ENCODE measurements at places on chromosomes 5 and 9.

DNA sequence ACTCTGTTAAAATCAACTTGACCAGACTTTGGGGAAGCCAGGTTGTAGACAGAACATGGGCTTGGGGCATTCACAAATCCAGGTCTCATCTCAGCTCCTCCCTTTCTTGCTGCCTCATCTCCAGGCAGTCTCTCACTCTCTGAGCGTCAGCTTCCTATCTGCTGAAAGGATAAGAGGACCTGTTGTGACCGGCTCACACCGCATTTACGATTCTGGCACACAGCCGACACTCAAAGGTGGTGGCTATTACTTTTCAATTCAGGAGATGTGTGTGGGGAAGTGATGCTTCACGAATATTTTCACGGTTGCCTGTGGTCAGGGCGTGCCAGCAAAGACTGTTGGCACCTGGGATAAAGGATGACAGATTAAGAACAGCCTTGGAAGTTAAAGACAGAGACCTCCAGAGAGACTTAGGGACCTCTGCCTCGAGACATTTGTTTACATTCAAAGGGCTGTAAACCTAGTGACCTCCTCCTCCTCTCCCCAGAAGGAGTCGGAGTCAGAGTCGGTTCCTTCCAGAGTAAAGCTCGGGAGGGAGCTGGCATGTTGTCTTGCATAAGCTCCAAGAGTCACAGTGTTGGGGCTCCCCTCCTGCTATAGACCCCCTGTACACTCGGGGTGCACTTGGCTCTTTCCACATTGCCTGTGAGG, 83.2 kb downstream of the AK8 start:
- DNase-seq = no peak

DNA sequence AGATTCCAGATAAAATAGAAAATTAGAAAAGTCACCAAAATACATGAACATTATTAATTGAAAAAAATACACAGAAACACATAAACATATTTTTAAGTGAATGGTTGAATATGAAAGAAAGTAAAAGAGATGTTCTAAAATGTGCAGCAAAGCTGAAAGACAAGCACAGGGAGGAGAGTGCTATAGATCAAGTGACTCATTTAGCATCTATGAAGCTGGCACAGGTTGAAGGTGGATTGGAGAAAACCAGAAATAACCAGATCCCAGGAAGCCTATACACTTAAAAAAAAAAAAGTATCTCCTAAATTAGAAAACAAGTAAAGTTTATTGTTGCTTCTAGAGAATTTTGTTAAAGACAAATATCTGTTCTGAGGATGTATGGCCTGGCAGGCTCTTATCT, 338.9 kb downstream of the CDH12 start:
- DNase-seq = no peak

DNA sequence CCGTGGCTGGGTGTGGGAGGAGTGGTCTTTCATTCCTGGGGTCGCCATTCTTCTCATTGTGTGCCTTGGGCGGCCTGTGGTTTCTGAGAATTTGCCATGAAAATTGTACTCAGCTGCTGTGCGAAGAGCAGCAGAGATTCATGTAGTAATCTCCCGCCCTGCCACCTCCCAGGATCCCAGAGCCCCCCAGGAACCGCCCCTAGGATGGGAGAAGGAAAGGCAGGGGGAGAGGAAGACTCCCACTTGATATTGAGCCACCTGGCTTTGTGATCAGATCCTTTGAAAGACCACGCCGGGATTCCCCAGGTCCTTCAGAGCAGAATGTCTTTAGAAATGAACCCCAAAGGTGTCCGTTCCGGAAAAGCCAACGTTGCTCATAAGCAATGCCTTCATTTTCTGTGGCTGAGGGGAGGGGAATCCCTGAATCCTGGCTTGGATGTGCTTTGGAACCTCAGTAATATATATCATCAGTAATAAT, 27.6 kb downstream of the NEURL1B start:
- no peak for DNase-seq

DNA sequence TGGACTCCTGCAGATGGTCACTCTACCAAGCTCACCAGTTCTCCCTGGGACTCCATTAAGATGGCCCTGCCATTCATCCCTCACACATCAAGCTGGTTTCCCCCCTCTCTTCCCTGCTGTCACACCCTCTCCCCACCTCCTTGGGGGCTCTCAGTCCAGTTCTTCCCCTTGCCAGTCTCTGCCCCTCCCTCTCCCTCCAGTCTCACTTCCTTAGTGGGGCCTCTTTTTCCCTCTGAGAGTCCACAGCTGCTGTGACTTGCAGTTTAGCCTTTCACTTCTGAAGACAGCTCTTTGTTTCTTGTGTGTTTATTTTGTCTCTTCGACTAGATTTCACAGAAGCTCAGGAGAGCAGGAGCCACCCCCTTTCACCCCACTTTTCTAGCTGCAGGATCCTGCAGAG, 10.5 kb downstream of the DOCK2 start:
- no peak for DNase-seq

DNA sequence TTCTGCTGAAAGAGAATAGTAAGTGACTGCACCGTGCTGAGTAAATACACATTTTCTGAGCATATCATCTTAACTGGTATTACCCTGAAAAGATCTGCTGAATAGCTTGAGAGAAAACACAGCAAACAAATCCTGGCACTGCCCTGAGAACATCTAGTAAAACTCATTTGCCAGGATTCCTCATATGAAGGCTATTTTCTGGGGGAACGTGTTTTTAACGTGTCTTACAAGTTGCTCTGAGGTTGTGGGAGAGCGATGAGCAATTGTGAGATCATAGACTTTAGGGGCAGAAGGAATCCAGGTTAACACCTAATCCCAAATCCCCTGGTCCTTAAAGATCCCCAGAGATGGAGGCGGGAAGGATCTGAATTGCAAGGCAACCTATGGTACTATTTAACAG, 331.9 kb upstream of the RFX3 start:
- no peak for DNase-seq

DNA sequence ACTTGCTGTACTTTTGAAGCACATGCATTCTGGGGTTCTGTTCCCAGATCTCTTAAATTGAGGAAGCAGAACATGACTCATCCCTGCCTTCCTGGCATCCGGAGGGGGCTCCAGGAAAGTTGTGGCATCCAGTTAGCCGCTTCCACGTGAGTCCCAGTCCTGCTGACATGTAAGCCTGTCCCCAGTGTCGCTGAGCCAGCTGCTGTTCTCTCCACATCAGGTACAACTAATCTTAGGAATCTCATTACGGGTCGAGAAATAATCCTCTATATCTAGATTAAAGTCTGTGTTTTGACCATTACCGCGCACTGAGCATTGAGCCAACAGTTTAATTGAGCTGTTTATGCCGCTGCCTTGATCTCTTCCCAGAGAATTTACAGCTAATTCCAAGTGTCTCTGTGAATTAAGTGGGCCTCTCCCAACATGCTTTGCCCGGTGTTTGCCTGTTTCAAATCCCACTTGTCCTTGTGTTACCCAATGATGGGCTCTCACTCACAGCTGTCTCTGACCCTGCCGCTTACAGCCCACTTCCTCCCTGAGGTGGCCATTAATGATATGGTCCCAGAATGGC, 10.5 kb upstream of the SHB start:
- no peak for DNase-seq

DNA sequence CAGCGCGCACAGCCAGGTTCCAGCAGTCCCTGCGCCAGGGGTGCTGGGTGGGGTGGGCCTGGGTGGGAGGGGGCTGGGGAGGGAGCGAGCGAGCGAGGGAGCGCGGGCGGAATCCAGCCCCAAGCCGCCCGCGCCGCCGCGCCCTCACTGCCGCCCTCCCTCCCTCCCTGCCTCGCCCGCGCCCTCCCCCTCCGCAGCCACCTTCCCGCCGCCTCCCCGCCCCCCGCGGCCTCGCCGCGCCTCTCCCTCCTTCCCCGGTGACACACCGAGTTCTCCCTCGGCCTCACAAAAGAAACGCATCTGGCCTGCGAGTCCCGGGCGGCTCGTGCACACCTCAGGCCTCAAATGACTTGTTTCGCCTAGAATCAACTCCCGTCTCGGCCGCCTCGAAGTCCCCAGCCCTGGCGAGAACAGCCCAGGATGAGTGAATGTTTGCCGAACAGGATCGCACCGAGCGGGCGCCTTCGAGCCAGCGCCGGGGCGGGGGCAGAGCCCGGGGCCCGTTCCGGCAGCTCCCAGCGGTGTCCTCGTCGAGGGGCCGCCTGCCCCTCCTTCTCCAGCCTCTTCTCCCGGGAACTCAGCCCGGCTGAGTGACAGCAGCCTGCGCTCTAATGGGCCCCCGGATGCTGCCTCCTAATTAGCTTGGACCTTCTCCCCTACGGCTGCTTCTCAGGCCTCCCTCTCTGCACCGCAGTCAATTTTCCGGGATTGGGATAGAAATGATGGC, 371 bp upstream of the PITX1 start:
- DNase-seq = peak; percentile 76

- no peak for DNase-seq
Observed at GRCh38 chr5:14595891-14596290, 14.3 kb downstream of the OTULINL start.

- DNase-seq = peak; percentile 43
Observed at GRCh38 chr9:112020680-112021596, 124.3 kb downstream of the UGCG start.

DNA sequence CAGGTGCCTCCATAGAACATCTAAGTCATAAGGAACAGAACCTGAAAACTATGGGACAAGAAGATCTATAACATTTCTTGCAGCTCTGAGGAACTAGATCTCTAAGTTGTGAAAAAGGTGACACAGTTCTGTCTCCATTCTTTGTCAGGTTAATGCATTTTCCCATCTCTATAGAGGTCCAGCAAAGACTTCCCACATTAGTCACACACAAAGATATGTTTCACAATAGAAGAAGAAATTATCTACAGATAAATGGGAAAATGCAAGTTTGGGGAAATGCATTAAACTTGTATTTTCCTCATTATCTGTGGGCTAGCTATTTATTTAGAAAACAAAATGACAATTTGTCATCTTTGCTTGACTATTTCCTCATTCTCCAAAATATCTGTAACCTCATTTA, 458.6 kb upstream of the PAPPA start:
- DNase-seq = no peak

DNA sequence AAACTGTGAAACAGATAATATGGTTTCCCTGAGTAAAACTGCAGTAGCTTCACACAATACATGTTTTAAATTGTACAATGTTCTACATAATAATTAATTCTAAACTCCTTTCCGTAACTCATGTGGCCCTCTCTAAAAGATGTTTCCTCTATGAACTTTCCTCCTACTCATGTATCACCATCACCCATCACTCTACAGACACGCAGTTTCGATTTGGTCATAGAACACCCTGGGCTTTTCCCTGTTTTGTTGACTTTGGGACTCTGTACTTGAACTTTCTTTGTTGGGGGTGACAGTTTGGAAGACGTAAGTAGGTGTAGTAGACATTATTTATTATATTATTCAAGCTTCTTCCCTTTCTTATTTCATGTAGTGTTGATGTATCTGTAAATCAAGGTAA, 44.1 kb upstream of the GABRA6 start:
- DNase-seq = no peak

Data from kidney (tissue), 22 donors.